Activated effector memory CD4-positive, alpha-beta T cell treated with Interleukin-2 at 50 U/mL for 16 hours (primary cell): ENCODE measurements at places on chromosomes 16 and 17.

GRCh38 chr16:27326738-27327585 lies 13.2 kb downstream of the IL4R start:
- peak; percentile 18 for DNase-seq

GRCh38 chr17:28413804-28414203 lies 7.8 kb upstream of the SLC46A1 start:
- DNase-seq: no peak

GRCh38 chr17:8828517-8828875 lies 29.3 kb upstream of the MFSD6L start:
- DNase-seq: no peak

- DNase-seq: no peak
Measured at GRCh38 chr17:12634789-12635414, 30.8 kb upstream of the MYOCD start.

DNA sequence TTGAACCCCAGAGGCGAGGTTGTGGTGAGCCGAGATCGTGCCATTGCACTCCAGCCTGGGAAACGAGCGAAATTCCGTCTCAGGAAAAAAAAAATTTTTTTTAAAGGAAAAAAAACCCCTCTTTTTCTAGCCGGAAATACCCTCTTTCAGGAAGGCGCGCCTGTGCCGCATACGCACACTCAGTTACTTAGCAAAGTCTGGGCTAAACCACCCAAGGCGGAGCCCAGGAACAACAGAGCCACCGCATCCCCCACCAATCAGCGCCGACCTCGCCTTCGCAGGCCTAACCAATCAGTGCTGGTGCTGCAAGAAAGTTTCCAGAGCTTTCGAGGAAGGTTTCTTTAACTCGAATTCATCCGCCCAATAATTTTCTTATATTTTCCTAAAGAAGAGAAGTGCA lies 510.4 kb downstream of the KCNJ18 start:
- DNase-seq: no peak

DNA sequence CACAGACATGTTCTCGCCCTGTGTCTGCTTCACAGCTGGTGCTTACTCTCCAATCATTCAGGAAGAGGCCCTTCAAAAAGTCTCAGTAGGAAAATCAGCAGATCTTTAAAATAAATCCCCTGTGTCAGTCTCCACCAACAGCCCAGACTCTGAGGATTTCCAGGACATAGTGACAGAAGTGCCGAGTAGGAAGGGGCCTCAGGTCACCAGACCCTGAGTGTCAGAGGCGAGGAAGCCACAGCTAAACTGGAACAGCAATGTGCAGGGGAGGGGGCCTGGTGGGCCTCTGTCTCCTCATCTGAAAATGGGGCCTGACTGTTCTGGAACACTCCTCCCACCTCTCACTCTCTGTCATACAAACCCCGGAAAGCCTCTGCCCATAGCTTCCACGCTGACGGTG lies 6.3 kb downstream of the CACNG4 start:
- DNase-seq: no peak

GRCh38 chr17:40307001-40307730 lies 1.8 kb upstream of the RARA start:
- no peak for DNase-seq

GRCh38 chr16:85037050-85037410 lies 9.4 kb downstream of the KIAA0513 start:
- no peak for DNase-seq

GRCh38 chr16:29662729-29663015 lies 375 bp upstream of the SPN start:
- DNase-seq: no peak

- no peak for DNase-seq
Measured at GRCh38 chr17:81825841-81826466, 7.1 kb downstream of the MCRIP1 start.

DNA sequence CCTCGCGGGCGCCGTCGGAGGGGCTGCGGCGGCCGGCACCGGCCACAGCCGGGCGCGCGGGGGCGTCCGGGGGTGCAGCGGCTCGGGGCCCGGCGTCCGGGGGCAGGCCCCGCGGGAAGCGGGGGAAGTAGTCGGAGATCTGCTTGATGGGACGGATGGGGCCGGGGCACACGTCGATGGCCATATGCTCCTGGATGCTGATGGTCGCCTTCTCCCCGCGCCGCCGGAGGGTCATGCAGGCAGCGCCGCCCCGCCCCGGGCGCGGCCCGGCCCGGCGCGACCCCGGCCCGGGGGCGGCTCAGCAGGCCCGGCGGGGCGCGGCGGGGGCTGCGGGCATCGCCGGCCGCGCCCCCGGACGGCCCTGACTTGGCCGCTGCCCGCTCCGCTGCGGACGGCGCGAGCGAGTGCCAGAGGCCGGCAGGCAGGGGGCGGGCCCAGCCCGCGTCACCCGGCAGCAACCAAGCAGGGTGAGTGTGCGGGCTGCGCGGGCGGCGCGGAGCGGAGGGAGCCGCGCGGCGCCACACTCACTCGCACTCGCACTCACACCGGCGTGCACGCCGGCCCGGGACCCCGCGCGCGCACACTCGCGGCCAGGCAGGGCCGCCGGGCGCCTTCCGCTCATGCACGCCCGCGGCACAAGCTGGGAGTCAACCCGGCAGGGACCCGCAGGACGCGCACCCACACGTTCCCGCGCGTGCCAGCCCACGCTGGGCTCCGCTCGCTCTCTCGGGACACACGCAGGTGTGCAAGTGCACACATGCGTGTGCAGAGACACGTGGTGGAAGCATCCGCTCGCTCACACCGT lies at the start of gene DOC2B:
Gene DOC2B, minus strand, starts transcription at position 406 of the 805 bp plus-strand sequence. Its CDS starts 171 bp downstream, at position 235.
- DNase-seq: no peak

DNA sequence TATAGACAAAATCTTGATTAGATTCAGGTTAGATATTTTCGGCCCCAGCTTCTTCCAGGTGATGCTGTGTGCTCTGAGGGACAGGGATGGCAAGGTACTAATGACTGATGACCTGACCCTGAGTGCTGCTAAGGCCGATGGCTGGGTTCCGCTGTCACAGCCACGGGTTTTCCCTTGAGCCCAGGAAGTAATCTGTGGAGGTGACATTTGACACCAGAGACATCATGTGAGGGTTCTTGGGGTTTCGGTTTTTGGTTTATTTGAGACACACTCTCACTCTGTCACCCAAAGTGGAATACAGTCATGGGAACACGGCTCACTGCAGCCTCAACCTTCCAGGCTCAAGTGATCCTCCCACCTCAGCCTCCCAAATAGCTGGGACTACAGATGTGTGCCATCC lies 9.8 kb downstream of the OTOP3 start:
- no peak for DNase-seq

DNA sequence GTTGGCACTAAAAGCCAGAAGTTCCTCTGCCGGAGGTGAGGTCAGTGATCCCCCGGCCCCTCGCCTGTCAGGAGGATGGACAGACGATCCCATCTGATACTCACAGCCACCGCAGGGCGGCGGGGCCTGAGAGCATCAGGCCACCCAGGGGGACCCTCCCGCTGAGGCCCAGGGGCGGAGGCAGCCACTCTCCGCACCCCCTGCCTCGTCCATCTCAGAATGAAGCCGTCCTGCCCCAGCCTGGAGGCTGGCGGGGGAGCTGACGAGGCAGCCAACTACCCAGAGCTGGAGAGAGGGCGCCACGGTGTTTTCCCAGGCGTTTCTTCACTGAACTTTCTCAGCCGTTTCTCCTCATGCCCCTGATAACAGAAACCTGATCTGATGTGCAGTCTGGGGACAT lies 22.6 kb downstream of the TPSD1 start:
- no peak for DNase-seq

DNA sequence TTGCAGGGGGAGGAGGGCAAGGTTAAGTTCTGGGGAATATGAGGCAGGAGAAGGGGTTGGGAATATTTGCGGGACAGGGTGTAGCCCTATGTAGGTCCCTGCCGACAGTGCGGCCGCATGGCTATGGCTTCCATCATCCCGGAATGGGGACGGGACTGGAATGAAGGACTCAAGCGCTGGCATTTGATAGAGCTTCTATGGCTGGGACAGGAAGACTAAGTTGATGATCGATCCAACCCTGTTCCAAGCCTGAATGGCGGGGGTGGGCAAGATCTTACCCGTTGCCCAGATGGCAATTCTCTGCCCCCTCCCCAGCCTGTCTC lies 47.1 kb downstream of the SRCIN1 start:
- DNase-seq: no peak

- no peak for DNase-seq
Measured at GRCh38 chr16:320206-320605, 32.3 kb downstream of the AXIN1 start.

DNA sequence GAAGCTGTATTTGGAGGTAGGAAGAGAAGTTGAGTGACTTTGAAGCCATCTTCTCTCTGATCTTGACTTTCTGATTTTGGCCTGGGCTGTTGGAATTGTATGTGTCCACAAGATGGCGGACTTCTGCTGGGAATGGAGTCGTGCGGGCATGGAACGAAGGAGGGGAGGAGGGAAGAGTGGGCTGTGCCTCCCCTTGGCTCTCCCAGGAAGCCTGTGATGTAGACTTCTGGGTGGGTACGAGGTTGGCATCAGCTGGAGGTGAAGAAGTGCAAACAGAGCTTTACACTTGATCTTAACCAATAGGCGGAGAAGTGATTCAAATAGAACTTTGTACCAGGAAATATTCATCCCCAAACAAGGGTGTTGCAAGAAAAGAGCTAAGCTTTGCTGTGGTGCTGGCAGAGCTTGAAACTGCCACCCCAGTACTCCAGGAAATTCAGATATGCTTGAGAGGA lies 7.4 kb upstream of the TMEM220 start:
- no peak for DNase-seq

DNA sequence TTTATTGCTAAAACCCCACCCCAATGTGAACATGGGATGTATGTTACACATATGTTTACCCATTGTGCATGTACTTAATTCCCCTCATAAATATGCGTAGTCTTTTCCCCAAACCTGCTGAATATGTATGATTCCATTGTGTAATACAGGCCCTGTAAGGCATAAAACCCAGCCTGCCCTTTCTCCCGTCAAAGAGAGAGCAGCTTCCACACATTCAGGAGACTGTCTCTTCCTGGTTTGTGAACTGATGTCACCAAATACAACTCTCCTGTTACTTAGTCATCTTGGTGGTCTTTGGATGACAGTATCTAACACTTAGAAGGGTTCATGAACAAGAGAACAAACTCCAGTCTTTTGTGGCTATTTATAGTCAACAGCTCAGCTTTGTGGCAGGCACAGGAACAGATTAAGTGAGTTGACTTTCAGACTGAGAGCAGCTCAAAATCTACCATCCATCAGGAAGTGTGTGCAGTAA lies 24.7 kb upstream of the TMC7 start:
- DNase-seq: no peak

- no peak for DNase-seq
Measured at GRCh38 chr16:64153718-64154117, 968.1 kb downstream of the CDH11 start.

DNA sequence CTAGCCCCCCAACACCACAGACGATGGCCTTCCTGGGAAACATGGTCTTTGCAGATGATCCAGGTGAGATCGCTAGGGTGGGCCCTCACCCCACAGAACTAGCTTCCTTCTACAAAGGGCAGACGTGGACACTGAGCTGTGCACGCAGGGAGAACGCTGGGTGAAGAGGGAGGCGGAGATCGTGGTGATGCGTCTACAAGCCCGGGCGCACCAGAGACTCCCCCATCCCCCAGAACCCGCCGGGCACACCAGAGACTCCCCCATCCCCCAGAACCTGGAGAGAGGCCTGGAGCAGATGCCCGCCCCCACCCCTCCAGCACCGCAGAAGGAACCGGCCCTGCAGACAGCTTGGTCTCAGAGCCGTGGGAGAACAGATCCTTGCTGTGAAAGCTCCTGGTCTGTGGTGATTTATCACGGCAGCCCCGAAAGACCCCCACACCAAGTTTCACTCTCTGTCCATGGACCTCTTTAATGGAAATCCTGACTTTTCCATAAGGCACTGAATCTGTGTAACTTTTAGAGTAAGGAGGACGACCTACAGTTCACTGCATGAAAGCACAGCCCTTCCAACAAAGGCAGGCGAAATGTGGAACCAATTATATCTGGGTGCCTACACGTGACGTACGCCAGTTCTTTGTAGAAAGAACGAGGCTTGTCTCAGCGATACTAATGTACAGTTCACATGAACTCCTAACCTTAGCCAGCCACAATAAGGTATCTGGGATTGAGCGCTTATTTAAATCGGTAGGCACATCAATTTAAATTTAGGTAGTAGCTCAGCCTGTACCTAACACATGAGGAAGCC lies 88.5 kb downstream of the ANKRD11 start:
- no peak for DNase-seq

DNA sequence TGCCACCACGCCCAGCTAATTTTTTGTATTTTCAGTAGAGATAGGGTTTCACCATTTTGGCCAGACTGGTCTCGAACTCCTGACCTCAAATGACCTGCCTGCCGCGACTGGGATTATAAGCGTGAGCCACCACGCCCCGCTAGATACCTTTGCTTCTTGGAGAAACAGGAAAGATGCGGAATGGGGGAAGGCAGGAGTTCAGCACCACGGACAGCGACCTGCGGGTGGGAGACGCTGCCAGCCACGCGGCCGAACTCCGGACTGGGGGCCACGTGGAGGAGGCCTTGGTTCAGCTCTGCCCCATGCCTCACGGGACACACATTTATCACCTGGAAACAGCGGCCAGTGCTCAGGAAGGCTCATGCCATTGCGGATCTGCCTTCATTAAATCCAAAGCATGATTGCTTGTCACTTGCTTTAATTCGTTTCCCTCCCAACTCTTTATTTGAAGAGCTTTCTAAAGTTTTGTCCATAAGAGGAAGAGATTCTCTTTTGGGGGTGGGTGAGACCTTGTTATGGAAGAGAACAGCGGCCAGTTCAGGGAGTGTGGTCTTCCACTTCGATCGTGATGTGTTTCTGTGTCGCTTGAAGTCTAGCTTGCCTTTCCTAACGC lies 219.9 kb downstream of the ENGASE start:
- DNase-seq: peak; percentile 6

GRCh38 chr17:64128787-64129514 lies 993 bp downstream of the ERN1 start:
- DNase-seq: no peak

DNA sequence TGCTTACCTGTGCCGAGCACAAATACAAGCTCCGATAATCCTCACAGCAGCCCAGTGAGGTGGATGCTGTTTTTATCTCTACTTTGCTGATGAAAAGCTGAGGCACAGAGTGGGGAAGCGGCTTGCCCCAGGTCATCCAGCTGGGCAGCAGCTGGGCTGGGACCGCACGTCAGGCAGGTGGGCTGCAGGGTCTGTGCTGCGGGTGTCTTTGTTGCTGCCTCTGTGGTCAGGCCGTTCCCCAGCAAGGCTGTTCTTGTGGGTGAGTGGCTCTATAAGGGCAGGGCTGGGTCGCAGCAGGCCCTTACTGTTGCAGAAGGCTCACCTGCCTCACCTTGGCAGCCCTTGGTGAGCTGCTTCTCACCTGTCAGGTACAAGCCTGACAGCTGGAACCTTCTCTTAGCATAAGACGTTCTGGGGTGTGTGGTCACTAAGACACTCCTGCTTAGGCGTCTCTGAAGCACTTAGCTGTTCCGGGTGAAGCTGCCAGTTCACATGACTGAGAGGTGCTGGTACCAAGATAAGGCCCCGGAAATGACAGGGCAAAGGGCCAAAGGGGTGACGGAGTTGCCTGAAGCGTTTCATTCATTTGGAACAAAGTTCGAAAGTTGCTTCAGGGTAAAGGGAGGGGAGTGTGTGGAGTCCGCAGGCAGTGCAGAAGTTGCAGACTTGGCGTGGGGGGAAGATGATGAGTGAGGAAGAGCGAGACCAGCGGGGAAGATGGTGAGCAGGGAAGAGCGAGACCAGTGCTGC lies 17.4 kb downstream of the IRF8 start:
- no peak for DNase-seq
